Forelimb muscle (tissue), 1 donor: ENCODE measurements at places on chromosomes 1 and 21.

GRCh38 chr1:5312862-5313261, 658.5 kb downstream of the AJAP1 start:
- DNase-seq = no peak

DNA sequence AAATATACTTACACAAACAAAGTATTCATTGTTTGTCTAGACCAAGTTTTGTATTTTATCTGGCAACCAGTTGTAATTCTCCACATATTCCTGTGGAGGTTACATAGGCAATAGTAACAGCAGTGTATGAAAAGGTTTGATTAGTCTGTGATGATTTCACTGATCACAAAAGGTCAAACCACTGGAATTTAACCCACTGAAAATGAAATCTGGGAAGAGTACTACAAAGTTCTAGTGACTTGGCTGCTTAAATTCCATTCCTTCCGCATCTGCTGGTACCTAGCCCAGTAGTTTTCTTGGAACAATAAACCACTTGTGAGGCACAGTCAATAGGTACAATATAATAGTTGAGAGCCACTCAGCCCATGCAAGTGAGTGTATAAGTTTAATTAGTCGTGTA, 205.4 kb downstream of the NFIA start:
- DNase-seq = no peak

DNA sequence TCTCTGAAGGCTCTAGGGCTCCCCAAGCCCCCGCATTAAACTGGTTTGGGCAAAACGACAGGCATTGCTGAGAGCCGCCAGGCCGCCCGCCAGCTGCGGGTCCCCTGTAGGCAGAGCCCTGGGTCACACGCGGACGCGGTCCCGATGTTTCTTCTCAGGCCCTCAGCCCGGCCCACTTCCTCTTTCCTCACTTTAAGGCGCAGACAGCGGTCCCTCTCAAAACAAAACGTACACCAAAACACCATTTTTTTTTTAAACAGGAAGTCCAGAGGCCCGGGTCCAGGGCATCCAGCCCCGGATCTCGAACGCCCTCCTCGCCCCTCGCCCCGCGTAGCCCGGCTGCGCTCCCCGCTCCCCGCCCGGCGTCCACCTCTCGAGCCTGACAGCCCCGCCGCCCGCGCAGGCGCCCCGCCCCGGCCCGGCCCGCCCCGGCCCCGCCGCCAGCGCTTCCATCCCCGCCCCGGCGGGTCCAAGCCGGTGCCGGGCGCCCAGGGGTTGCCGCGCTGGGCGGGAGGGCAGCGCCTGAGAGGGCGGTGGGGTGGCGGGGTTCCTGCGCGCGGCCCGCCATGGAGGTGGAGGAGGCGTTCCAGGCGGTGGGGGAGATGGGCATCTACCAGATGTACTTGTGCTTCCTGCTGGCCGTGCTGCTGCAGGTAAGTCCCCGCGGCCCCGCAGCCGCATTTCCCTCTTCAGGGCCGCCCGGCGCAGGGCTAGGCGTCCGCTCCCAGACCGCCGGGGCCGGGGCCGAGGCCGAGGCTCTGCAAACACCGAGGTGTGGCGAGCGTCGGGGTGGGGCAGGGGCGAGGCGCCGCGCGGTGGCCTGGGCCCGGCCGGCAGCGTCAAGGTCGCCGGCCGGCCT, at the start of gene SLC22A15:
TSS of gene SLC22A15 (plus strand) at position 452 of the 859 bp plus-strand sequence. CDS start at position 567, 115 bp downstream.
- peak; percentile 13 for DNase-seq

DNA sequence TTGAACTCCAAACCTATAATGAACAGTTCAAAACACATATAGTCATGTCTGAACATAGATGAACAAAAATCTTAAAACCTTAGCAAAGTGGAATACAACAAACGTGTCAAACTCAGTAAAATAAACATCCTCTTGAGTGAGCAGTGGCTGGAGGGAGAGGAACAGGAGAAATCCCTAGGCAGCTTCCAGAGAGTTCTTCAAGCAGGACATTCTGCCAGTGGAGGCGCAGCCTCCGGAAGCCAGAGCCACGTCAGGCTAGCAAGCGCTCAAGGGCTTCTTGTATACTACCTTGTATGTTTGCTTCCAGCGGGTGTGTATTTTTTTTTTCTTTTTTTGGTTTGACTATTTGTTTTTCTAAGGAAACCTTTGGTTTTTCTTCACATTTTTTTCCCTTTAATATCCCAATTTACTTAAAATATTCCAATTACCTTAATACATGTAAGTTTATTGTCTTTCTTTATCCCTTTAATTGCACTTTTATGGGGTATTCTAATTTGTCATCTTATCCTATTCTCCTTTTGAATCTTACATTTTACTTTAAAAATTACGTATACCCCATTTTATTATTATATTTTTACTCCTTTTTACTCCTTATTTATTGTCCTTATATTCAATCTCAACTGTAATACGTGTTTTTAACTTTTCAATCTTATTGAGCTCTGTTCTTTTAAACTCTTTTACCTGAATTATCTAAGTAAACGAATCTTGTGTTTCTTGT, 42.0 kb downstream of the COLGALT2 start:
- DNase-seq = no peak
